Nephron progenitor cell (in vitro differentiated cells): ENCODE measurements at places on chromosomes 2 and 18.

GRCh38 chr2:203360833-203361430 lies 32.7 kb downstream of the ABI2 start:
- no peak for DNase-seq

DNA sequence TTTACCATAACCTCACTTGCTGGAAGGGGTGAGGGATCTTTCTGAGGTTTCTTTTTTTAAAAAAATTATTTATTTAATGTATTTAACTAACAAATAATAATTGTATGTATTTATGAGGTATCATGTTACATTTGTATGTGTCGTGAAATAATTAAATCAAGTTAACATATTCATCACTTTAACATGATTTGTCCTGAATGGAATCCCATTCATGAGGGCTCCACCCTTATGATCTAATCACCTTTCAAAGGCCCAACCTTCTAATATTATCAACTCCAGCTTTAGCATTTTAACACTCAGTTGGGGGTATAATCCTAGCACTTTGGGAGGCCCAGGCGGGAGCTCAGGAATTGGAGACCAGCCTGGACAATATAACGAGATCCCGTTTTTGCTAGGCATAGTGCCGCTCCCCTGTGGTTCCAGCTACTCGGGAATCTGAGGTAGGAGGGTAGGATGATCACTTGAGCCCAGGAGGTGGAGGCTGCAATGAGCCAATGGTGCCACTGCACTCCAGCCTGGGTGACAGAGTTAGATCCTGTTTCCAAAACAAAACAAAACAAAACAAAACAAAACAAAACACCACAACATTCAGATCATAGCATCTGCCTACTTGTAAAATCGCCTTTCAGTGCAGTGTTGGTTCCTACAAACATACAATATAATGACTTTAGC lies 1.1 kb upstream of the TAF4B start:
- no peak for DNase-seq

DNA sequence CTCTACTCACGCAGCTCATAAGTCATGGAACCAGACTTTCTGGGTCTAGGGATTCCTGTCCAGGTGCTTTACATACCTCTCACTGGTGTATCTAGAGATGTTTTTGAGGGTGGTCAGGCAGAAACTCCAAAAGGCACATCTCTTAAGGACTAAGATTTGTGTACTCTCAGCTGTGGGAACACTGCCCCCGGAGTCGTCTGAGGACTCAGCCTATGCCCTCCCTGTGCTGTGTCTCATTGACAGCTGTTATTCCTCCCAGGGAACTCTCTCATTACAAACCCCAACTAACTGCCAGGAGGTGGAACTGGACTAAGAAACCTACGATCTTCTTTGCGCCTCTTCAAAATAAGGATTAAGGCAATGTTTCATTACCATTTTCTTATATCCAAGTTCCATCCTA lies 293.9 kb upstream of the DLGAP1 start:
- DNase-seq, result no peak

GRCh38 chr2:205720451-205720902 lies 38.2 kb downstream of the NRP2 start:
- DNase-seq, result no peak

DNA sequence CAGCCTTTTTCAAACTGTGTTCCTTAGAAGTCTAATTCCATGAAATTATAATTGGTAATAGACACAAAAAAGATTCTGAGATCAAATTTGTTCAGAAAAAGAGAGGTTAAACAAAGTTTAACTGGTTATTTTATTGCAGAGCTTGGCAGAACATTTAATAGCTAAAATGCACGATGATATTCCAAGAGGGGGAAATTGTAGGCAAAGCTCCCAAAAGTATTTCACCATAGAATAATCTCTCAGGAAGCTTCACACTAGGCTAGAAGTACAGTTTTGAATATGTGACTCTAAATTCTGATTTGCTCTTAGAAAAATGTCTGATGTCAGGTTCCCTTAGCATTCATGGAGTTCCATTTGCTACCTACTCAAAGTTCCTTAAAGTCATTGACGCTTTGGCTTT lies 292.4 kb upstream of the SETBP1 start:
- DNase-seq, result no peak

- DNase-seq, result no peak
These were observed 10.9 kb upstream of the DARS1 start for GRCh38 chr2:135996304-135996703.

GRCh38 chr18:76468345-76469304 lies 26.4 kb downstream of the ZNF516 start:
- no peak for DNase-seq

DNA sequence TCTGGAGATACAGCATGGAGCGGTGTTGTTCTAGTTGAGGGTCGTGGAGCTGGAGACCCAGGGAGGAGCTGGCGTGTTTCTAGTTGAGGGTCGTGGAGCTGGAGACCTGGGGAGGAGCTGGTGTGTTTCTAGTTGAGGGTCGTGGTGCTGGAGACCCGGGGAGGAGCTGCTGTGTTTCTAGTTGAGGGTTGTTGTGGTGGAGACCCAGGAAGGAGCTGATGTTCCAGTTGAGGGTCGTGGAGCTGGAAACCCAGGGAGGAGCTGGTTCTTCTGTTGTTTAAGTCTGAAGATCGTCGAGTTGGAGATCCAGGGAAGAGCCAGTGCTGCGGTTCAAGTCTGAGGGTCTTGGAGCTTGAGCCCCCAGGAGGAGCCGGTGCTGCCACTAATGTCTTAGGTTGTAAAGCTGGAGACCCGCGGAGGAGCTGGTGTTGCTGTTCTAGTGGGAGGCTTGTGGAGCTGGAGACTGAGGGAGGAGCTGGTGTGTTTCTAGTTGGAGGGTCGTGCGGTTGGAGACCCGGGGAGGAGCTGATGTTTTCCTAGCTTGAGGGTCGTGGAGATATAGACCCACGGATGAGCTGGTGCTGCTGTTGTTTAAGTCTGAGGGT lies 155.3 kb downstream of the RTP5 start:
- DNase-seq, result no peak

GRCh38 chr18:61891894-61892293 lies 913 bp downstream of the RNF152 start:
- DNase-seq, result no peak

DNA sequence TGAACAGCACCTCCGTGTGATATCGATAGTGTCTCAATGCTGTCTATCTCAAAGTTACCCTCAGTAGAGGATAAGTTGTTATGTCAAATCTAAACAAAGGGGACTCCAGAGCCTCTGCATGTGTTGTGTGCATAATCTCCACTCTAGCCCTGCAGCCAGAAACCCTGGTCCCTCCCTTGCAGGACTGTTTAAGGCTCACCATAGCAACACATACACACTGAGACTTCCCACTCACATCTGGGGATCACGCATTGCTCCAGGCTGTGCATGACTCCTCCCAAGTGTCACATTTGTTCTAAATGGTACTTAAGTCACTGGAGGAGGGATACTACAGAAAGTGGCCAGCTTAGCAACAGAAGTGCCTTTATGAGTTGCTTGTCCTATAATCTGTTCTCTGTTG lies 258.6 kb upstream of the CRIM1 start:
- DNase-seq, result no peak

DNA sequence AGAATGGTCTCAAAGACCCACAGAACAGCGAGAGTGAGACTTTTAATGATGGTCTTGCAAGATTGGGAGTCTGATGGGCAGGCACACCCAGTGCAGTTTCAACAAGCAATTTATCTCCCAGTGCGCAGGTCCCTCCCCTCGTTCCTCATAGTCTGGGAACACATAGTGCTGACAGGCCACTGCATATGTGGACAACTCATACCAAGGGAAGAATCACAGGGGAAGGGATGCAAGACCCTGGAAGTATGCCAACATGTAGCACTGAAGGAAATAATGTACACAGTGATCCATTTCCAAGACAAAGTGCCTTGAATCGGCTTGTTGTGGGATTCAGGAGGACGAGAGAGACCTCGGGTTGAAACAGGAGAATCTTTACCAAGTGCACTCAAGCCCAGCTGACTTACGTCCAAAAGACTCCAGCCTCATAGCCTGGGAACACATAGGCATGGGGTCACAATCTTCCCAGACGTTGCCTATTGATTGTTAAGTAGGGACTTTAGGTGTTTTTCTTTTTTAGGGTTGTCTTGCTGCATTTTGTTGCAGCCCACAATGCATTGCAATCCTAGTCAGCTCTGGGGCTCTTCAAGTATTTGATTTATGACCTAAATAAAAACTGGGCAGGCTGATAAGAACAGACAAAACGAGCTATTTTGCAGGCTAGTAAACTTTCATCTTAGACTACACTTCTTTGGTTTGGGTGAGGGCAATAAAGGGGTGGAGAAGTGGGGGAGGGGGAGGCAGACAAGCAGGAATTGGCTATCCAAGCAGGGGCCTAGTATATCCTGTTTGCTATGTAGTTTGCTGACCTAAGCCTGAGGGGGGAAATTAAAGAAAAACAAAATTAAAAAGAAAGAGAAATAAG lies 24.7 kb upstream of the SERPINB5 start:
- no peak for DNase-seq

GRCh38 chr2:95063086-95063958 lies 37.8 kb downstream of the MAL start:
- DNase-seq, result no peak

DNA sequence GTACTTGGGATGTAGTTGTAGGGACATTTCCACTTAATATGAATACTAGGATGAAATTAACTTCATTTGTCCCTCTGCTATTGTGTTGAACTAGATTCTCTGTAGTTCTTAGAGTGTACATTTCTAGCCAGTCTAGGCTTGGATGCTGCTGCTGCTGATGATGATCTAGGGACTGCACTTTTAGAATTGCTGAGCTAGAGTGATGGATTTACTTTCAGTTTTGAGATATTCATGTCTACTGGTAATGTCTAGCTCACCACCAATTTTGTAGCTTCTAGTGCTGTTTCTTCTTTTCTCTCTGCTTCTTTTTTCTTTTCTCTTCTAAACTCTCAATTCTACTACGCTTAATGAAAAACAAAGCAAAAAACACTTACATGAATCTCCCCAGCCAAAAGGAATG lies 49.4 kb downstream of the MRPS9 start:
- DNase-seq, result no peak

GRCh38 chr2:65076345-65076710 lies 20.1 kb downstream of the CEP68 start:
- DNase-seq, result no peak

- DNase-seq, result no peak
These were observed 31.0 kb downstream of the ABCA12 start for GRCh38 chr2:215107216-215108056.

GRCh38 chr2:168685600-168686451 lies 116.6 kb upstream of the NOSTRIN start:
- DNase-seq, result no peak

- DNase-seq, result no peak
These were observed 39.5 kb upstream of the ASXL3 start for GRCh38 chr18:33538418-33539042.

DNA sequence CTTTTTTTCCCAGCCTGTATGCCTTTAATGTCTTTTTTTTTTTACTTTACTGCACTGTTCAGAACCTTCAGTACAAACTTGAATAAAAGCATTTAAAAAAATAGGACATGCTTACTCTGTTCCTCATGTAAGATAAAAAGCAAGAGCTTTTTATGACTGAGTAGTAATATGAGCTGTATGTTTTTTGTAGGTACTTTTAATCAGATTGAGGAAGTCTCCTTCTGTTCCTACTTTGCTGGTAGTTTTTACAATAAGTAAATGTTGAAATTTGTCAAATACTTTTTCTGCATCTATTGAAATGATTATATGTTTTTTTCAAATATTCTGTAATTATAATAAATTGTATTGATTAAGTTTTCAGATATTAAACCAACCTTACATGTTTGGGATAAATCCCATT lies 189.8 kb downstream of the FAM210A start:
- no peak for DNase-seq

GRCh38 chr18:58886431-58886830 lies 21.8 kb downstream of the ZNF532 start:
- DNase-seq, result no peak

DNA sequence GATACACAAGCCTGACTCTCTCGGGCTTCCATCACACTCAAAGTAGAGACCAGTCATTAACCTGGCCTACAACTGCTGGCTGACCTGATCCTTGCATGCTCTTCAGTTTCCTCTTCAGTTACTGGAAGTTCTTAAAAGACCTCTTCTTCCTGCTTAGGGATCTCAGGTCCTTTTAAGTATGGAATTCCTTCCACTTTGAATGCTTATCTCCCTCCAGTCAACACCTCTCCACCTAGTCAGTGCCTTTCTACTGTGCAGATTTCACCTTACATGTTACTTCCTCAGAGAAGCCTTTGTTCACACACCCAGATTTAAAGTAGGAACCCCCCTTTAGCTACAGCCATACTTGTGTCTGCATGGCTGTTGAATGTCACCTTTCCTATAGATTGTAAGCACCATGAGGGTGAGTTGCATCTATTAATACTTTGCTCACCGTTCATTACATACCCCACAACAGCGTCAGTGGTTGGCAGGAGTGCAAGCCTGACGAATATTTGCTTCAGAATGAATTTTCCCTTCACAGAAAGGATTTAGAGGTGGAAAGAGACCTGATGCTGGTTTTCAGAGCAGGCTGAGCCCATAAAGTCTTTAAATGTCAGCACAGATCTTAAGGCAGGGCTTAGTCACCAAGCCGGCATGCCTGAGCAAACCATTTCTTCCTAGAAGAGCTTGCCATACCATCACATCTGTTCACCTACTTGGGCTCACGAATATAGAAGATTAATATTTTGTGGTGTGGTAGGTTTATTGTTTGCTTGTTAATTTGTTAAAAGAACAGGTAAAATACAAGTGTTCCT lies 90.1 kb downstream of the ACVR1 start:
- DNase-seq, result no peak

DNA sequence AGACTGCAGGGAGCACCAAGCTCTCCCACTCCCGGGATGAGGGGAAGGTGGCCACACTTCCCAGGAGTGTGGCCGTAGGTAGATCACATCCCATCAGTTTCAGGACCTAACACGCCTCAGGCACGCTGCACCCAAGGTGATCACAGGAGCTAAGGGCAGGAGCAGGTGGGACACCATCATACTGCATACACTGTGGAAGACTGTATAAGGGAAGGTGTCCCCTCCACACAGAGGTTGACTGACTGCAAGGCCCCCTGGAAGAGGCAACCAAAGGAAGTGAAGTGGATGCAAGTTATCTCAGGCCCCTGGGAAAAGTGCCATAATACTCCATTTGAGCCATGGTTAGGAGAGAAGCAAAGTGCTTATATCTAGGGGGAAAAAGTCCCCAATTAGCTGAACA lies 351.9 kb upstream of the SMIM21 start:
- no peak for DNase-seq

- no peak for DNase-seq
These were observed 1.4 kb downstream of the TM4SF20 start for GRCh38 chr2:227377467-227378351.

DNA sequence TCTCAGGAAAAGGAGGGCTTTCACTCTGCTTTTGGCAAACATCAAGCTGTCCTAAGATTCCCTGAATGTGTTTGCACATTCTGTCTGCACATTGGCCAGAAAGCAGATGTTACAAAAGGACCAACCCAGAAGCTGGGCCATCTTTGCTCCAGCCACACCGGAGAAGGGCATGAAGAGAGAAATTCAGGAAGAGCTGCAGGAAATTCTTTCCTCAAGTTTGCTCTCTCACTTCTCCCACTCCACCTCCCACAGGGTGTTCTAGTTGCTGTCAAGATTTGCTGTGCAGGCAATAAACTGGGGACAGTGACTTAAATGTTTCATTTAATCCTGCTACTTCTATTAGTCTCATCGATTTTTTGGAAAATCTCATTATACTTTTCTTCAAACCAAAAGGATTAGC lies 137.7 kb upstream of the UNC80 start:
- no peak for DNase-seq

- DNase-seq, result no peak
These were observed 33.4 kb upstream of the DYSF start for GRCh38 chr2:71419976-71420375.
